Left forelimb (tissue), 1 donor: ENCODE measurements at places on chromosomes 4 and X.

DNA sequence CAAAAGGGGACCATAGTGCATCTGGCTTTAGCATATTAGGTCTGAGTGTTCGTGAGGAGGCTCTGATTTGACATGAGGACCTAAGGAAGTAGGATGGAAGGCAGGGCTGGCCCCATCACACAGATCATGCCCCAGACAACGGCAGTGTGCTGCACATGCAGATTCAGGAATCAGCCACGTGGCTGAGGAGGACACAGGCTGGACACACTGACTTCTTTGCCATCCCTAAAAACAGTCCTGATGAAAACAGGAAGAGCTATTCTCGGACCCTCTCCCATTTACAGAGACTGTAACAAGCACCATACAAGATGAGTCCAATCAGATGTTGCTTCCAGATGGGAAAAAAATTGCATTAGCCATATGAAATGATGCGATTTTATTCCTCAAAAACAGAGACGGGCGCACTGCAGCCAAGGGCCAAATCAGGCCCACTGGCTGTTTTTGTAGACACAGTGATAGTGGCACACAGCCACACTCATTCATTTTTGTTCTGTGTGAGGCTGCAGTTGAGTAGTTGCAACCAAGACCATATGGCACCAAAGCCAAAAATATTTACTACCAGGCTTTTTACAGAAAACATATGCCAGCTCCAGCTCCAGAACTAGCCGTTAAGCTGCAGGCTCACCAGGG, 41.0 kb downstream of the ACSL1 start:
- no peak for DNase-seq

GRCh38 chrX:132594999-132595398, 106.2 kb upstream of the MBNL3 start:
- DNase-seq = no peak

GRCh38 chr4:159177265-159178150, 74.6 kb downstream of the RAPGEF2 start:
- DNase-seq = no peak

- no peak for DNase-seq
Measured at GRCh38 chr4:85776579-85776978, 301.6 kb downstream of the ARHGAP24 start.

DNA sequence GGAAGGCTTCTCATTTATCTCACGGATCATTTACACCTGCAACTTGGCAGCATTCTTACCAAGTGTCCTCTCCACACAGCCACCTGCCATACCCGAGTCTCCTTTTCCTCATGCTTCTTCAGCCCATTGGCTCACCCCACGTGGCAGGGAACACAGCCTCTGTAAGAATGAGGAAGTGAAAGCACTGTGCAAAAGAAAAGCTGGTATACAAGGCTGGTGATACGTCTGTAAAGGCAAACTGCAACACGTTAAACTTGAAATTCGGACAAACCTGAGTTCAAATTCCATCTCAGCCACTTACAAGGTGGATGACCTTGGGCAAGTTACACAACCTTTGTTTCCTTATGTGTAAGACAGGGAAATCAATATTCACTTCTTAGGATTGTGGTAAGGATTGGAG, 164.0 kb upstream of the RASGEF1B start:
- DNase-seq = no peak
